ENCODE measurements at places on chromosomes 2 and 18.

- no peak for DNase-seq
Measured at GRCh38 chr2:48034295-48034694, 128.0 kb upstream of the FBXO11 start.

GRCh38 chr2:238714038-238714528, 133.8 kb upstream of the TWIST2 start:
- no peak for DNase-seq

DNA sequence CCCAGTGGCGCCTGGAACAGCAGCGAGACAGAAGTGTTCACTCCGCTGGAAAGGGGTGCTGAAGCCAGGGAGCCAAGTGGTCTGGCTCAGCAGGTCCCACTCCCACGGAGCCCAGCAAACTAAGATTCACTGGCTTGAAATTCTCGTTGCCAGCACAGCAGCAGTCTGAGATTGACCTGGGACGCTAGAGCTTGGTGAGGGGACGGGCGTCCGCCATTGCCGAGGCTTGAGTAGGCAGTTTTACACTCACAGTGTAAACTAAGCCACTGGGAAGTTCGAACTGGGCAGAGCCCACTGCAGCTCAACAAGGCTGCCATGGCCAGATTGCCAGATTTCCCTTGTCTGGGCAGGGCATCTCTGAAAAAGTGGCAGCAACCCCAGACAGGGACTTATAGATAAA, 94.8 kb downstream of the RTTN start:
- DNase-seq: no peak

- no peak for DNase-seq
Measured at GRCh38 chr2:175418224-175418835, 236.8 kb upstream of the ATP5MC3 start.

- no peak for DNase-seq
Measured at GRCh38 chr2:30766666-30767065, 40.6 kb downstream of the CAPN13 start.

GRCh38 chr2:198731842-198732399, 725.8 kb downstream of the SATB2 start:
- DNase-seq: no peak

DNA sequence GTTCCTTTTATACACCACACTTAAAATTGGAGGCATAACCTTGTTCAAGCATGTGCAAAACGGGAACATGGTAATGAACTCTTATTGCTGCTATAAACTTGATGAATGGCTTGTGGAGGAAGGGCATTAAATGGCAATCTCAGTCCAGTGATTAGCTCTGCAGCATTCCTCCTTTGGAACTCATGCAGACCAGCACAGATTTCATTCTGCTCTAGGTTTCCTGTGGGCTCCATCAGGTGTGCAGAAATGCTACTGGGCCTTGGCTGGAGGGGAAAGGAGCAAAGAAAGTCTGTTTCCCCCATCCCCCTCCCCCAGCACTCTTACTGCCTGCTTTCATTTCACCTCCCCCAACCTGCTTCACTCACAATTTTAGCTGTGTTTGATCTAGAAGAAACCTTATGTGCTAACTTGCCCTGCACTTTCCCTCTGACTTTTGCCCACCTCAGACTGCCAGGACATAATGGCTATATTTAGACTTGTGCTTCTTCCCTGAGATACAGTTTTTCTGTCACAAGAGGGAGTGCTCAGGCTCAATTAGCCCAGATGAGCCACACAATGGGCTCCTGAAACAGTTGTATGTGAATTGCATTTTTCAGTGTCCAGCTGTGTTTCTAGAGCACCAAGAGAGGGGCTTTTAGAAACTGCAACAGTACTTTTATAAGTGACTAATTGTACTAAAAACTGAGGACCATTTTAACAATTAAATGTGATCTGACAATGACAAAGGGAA, 109.8 kb downstream of the FSHR start:
- DNase-seq: no peak

- no peak for DNase-seq
Measured at GRCh38 chr18:70688286-70688685, 399.4 kb downstream of the SOCS6 start.

- DNase-seq: no peak
Measured at GRCh38 chr2:180358458-180358857, 351.4 kb upstream of the CWC22 start.

- DNase-seq: no peak
Measured at GRCh38 chr2:16640867-16641266, 24.8 kb downstream of the CYRIA start.

All from bone marrow (tissue), 2 donors.